ENCODE measurements at places on chromosomes 5 and 9. TPM values are rescaled to one million over a fixed set of nuclear protein-coding genes. Genes with fewer than 3 reads are reported as not detected.
A peak's percentile ranks its signal among the peaks of the same experiment; 100 is the strongest.

- no peaks in the 10 kb centered on the region for H3K36me3 ChIP-seq
- no peak overlapping the region for H3K4me3 ChIP-seq
- H3K4me1 ChIP-seq = no peaks in the 10 kb centered on the region
- H3K27me3 ChIP-seq = no peaks in the 10 kb centered on the region
These were observed 141.4 kb downstream of the MTX3 start for GRCh38 chr5:79849486-79850315.

HSPB3 gene
- total RNA-seq = 338 TPM

- no peaks in the 10 kb centered on the region for H3K36me3 ChIP-seq
- H3K4me1 ChIP-seq = no peaks in the 10 kb centered on the region
- DNase-seq = no peak
- H3K4me3 ChIP-seq = no peak overlapping the region
- no peaks in the 10 kb centered on the region for H3K27me3 ChIP-seq
These were observed 181.9 kb downstream of the CETN3 start for GRCh38 chr5:90227683-90228082.

GPX8 gene
- total RNA-seq = 15.7 TPM

C9 gene
- not detected for total RNA-seq

DNA sequence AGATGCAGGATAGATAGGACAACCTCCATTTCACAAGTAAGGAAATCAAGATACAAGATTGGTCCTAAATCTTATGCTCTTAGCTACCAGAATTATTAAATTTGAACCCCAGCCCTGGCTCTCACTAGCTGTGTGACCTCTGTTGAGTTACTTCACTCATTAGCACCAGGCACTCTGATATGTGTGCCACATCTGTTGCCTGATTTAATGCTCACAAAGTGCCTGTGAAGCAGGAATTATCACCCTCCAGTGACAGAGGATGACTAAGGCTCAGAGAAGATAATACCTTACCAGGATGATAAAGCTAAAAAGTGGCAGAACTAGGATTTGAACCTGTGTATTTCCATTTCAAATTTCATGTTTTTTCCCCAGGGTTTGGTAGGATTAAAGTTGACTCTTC is 110.0 kb downstream of the PLPPR1 start:
- no peaks in the 10 kb centered on the region for H3K36me3 ChIP-seq
- H3K4me1 ChIP-seq = no peaks in the 10 kb centered on the region

DNA sequence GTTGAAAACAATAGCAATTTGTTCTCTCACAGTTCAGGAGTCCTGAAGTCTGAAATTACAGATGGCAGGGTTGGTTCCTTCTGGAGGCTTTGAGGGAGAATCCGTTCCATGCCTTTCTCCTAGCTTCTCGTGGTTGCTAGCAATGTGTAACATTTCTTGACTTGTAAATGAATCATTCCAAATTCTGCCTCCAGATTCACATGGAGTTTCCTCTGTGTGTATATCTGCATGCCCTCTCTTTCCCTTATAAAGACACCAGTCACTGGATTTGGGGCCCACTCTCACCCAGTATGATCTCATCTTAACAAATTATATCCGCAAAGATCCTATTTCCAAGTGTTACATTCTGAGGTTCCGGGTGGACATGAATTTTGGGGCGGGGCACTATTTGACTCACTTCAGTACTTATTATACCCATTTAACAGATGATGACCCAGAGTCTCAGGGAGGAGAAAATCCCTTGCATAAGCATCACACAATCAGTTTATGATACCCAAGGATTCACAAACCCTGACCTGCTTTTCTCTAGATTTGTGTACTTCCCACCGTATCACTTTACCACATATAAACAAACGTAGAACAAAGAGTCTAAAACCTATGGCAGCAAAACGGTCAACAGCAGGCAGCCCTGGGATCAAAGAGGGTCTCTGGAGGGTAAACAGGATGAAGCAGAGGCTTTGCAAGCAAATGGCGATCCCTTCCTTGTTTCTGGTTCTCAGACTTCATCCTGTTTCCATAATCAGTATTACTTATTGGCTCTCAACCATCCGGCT is 93.7 kb downstream of the C9orf152 start:
- no peaks in the 10 kb centered on the region for H3K4me1 ChIP-seq
- no peaks in the 10 kb centered on the region for H3K27me3 ChIP-seq
- no peak for DNase-seq
- no peaks in the 10 kb centered on the region for H3K36me3 ChIP-seq
- H3K27ac ChIP-seq = no peak overlapping the region
- no peak overlapping the region for H3K4me3 ChIP-seq

DNA sequence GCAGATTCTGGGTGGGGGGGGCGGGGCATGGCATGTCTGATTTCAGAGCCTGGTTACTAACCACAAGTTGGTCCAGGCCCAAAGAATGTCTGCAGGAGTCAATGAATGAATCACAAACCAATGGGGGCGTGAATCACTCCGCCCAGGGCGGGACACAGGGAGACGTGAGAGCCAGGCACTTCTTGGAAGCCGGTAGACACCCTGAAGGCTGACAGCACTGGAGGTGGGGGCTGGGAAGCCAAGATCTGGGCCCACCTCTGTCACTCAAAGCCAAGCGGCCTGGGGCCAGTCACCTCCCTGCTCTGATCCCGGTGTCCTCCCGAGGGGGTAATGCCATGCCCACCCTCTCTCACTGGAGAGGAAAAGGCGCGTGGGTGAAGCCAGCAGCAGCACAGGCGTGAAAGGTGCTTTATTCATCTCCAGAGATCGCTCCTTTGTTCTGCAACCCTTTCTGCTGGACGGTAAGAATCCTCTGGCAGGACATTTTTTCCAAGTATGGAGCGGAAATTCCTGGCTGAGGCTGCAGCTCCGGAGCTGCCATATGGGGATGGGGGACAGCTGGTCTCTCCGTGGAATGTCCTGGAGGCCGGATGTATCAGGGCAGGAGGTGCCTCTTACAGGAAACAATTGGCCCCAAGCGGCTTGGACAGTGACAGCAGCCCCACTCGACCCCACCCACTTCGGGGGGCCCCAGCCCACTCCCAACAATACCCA is 85.0 kb downstream of the STK10 start:
- H3K36me3 ChIP-seq = no peaks in the 10 kb centered on the region
- H3K27ac ChIP-seq = peak overlapping the region; percentile 35
- H3K27me3 ChIP-seq = no peaks in the 10 kb centered on the region
- H3K4me1 ChIP-seq = no peaks in the 10 kb centered on the region
- H3K4me3 ChIP-seq = peak overlapping the region; percentile 3
- peak; percentile 87 for DNase-seq

DNA sequence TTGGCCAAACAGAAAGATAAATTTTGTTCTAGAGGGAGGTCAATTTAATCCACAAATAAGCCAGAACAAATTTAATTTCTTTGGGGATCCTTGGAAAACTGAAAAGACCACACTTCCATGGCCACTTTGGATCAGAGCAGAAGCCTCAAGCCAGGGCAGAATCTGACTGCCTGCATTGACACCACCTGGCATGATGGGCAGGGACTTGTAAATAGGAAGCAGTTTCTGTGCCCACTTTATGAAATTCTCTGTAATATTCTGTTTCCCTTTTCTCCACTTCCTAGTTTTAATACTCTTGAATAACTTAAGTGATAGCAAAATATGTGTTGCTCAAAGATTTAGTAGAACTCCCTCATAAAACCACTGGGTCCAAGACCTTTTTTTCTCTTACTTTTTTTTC is 6.7 kb upstream of the TMEM252 start:
- H3K4me1 ChIP-seq = peaks cover 26% of the 10 kb centered on the region
- no peaks in the 10 kb centered on the region for H3K27me3 ChIP-seq
- H3K27ac ChIP-seq = peak overlapping the region; percentile 55
- no peak for DNase-seq
- H3K4me3 ChIP-seq = no peak overlapping the region
- no peaks in the 10 kb centered on the region for H3K36me3 ChIP-seq

DNA sequence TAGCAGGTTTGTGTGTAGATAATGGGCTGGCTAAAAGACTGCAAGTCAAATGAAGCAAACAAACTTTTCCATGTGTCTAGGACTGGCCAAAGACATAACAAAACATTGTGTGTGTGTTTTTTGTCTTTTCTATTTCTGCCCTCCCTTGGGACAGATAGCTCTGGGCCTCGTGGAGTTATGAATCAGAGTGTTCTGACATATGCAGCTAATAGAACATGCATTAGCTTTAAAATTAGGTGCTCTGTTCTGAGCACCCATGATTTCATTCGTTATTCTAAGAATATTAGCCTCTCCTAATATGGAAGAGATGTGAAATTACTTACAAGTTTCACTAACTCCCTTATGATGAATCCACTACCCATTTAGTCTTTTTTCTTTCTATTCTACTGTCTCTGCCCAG is 367.3 kb upstream of the PAPPA start:
- H3K4me1 ChIP-seq = no peaks in the 10 kb centered on the region
- no peak overlapping the region for H3K27ac ChIP-seq
- H3K4me3 ChIP-seq = no peak overlapping the region
- no peaks in the 10 kb centered on the region for H3K27me3 ChIP-seq
- DNase-seq = no peak
- H3K36me3 ChIP-seq = no peaks in the 10 kb centered on the region

COL23A1 gene
- total RNA-seq = 6.8 TPM

- no peaks in the 10 kb centered on the region for H3K4me1 ChIP-seq
- no peak for DNase-seq
- no peak overlapping the region for H3K27ac ChIP-seq
- H3K36me3 ChIP-seq = no peaks in the 10 kb centered on the region
- H3K27me3 ChIP-seq = no peaks in the 10 kb centered on the region
These were observed 1154.8 kb upstream of the CDH18 start for GRCh38 chr5:21142791-21143190.

GRCh38 chr9:132663117-132663516 is 6.7 kb downstream of the DDX31 start:
- no peak overlapping the region for H3K27ac ChIP-seq
- H3K36me3 ChIP-seq = peaks cover 38% of the 10 kb centered on the region
- no peak for DNase-seq
- no peaks in the 10 kb centered on the region for H3K4me1 ChIP-seq
- no peaks in the 10 kb centered on the region for H3K27me3 ChIP-seq
- H3K4me3 ChIP-seq = no peak overlapping the region

GRCh38 chr5:73274881-73275663 is 102.1 kb downstream of the TMEM174 start:
- H3K4me3 ChIP-seq = no peak overlapping the region
- H3K36me3 ChIP-seq = no peaks in the 10 kb centered on the region
- no peak overlapping the region for H3K27ac ChIP-seq
- DNase-seq = no peak
- no peaks in the 10 kb centered on the region for H3K4me1 ChIP-seq

- DNase-seq = no peak
- H3K4me3 ChIP-seq = no peak overlapping the region
- no peaks in the 10 kb centered on the region for H3K4me1 ChIP-seq
- no peaks in the 10 kb centered on the region for H3K27me3 ChIP-seq
- no peaks in the 10 kb centered on the region for H3K36me3 ChIP-seq
These were observed 5.4 kb upstream of the DPYSL3 start for GRCh38 chr5:147515269-147515668.

DNA sequence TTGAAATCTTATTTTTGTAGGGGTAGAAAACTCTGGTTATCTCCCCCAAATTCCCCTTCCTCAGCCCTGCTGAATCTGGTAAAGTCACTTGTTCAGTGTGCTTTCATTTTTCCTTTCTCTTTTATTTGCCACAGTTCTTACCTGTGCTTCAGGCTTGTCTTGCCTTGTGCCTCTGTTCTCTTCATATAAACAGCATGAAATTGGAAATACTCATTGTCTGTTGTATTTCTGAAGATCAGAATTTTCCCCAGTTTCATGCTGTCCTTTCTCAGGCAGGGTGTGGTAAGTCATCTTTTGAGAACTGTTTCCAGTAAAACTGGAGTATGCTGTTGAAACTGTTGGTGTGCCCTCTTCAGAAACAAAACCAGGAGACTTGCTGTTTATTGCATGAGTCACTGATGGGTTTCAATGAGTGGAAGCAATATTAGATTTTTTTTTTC is 7.0 kb downstream of the PAM start:
- no peaks in the 10 kb centered on the region for H3K27me3 ChIP-seq
- no peak for DNase-seq
- no peaks in the 10 kb centered on the region for H3K36me3 ChIP-seq
- H3K4me3 ChIP-seq = peak overlapping the region; percentile 10

- no peaks in the 10 kb centered on the region for H3K36me3 ChIP-seq
- no peak overlapping the region for H3K27ac ChIP-seq
- no peaks in the 10 kb centered on the region for H3K27me3 ChIP-seq
- DNase-seq = no peak
- H3K4me3 ChIP-seq = no peak overlapping the region
These were observed 103.3 kb downstream of the ZSWIM6 start for GRCh38 chr5:61435368-61435767.

DNA sequence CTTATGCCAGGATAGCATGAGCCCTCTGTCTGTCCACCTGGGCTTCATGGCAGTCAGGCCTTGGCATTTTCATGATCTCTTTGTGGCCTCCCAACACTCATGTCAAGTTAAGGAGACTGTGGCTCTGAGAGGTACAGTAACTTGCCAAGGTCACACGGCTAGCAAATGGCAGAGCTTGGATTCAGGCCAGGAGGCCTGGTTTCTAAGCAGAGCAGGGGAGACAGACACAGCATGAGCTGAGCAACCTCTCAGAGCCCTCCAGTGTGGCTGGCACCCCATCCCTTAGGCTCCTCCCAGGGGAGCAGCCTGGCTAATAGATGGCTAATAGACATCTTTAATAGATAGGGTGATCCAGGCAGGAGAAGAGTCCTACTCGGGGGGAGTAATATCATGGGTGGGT is 4.1 kb downstream of the SYNPO start:
- peaks cover 99% of the 10 kb centered on the region for H3K4me1 ChIP-seq
- peak overlapping the region; percentile 96 for H3K27ac ChIP-seq
- H3K36me3 ChIP-seq = peaks cover 16% of the 10 kb centered on the region
- no peak for DNase-seq

FRMPD1 gene
- total RNA-seq = 0.82 TPM

DNA sequence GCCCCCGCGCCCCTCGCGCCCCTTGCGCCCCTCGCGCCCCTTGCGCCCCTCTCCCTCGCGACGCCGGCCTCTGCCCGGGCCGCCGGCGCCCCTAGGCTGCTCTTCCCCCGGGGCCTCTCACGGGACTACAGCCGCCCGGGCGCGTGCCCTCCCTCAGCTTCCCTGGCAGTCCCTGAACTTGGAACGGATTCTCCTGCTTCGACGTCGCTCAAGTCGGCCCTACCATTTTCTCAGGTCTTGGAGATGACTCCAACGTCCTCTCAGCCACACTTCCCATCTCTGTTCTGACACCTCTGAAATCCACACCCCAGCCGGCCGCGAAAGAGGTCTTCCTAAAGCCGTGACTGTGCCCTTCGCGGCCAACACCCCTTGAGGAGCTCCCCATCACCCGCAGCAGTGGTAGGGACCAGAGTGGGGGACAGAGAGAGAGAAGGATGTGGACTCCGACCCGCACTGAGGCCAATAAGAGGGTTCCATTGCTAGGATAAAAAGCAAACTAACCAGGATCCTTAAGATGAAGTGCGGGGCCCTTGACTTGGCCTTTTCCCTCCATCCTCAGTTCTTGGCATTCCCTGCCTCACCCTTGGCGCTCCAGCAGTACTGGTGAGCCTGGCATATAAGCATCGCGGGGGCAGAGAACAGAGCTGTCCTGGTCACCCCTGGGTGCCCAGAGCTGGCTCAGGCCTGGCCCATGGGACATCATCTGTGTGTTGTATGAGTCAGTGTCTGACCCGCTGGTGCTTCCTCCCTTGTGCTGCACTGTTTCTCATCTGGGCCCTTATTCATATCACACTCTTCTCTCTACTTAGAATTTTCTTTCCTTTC is 38.6 kb upstream of the GARNL3 start:
- H3K4me1 ChIP-seq = peaks cover 17% of the 10 kb centered on the region
- no peaks in the 10 kb centered on the region for H3K27me3 ChIP-seq
- peak overlapping the region; percentile 29 for H3K27ac ChIP-seq
- H3K36me3 ChIP-seq = no peaks in the 10 kb centered on the region

GRCh38 chr5:157455057-157455456 is 5.0 kb upstream of the NIPAL4 start:
- H3K4me1 ChIP-seq = peaks cover 7% of the 10 kb centered on the region
- no peaks in the 10 kb centered on the region for H3K36me3 ChIP-seq
- no peaks in the 10 kb centered on the region for H3K27me3 ChIP-seq
- no peak overlapping the region for H3K4me3 ChIP-seq

- H3K4me3 ChIP-seq = no peak overlapping the region
- no peaks in the 10 kb centered on the region for H3K4me1 ChIP-seq
- H3K27me3 ChIP-seq = no peaks in the 10 kb centered on the region
- H3K36me3 ChIP-seq = no peaks in the 10 kb centered on the region
These were observed 30.2 kb downstream of the ITGA2 start for GRCh38 chr5:53019320-53019719.

MEGF10 gene
- 0.71 TPM for total RNA-seq
